SIG-M5 (cell line): ENCODE measurements at places on chromosomes 6 and 20.

DNA sequence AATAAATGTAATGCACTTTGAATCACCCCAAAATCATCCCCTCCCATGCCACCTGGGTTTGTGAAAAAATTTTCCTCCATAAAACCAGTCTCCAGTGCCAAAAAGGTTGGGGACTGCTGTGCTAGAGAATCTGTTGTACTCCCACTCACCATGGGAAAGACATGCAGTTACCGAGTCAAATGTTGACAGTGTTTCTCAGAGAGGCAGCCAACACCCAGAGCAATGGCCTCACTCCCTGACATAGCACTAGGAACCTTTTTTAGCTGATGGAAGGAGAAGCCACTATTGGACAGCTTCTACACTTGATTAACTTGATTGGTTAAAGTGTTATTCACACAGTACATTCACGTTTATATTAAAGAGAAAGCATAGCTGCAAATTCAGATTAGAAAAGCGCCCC is 59.8 kb upstream of the MANEA start:
- no peak for DNase-seq

DNA sequence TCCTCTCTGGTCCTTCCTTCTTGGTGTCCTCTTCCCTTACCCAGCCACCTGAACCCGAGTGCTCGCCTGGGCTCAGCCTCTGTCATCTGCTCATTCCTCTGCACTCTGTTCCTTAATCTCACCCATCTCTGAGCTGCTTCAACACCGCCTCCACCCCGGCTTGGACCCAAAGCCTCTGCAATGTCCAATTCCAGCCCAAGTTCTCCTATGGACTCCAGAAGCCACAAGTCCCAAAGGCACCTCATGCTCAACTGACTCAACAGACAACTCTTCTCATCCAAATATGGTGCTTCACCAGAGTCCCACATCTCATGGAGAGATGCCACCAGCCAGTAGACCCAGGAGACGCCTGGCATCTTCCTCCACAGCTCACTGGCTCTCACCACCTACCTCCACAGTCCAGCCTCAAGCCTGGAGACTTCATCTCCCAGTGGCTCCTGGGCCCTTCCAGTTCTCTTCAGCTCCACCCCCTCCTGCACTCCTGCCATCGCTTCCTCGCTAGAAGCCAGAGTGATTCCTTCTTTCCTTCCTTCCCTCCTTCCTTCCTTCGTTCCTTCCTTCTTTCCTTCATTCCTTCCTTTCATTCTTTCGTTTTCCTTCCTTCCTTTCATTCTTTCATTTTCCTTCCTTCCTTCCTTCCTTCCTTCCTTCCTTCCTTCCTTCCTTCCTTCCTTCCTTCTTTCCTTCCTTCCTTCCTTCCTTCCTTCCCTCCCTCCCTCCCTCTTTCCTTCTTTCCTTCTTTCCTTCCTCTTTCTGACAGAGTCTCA is 40.9 kb upstream of the NNAT start:
- no peak for DNase-seq

DNA sequence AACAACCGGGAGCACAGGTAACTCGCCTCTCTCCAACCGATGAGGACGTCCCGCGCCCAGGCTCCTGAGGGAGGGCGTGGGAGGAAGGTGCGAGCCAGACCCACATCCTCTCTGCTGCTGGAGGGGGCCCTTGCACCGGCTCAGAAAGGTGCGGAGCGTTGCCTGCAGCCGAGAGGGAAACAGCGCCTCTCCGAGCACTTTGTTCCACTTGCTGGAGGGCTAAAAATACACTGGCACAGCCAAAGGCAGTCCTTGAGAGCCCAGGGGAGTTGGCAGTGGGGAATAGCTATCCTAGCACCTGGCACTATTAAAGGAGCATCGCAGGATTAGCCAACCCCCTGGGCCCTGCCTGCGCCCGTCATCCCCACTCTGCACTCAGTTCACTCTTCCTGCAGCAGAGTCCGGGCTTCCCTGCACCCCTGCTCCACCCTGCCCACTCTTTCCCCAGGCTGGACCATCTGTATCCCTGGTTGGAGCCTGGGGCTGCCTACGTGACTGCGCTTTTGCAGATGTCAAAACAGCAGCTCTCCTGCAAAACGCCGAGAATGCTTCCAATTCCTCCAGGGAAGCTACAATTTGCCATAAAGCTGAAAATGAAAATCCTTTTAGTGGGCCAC is 108.9 kb downstream of the SNX5 start:
- no peak for DNase-seq

- DNase-seq, result peak; percentile 49
Observed at GRCh38 chr20:48787861-48788375, 39.9 kb downstream of the PREX1 start.

- DNase-seq, result no peak
Observed at GRCh38 chr20:51583499-51583898, 41.0 kb upstream of the NFATC2 start.

DNA sequence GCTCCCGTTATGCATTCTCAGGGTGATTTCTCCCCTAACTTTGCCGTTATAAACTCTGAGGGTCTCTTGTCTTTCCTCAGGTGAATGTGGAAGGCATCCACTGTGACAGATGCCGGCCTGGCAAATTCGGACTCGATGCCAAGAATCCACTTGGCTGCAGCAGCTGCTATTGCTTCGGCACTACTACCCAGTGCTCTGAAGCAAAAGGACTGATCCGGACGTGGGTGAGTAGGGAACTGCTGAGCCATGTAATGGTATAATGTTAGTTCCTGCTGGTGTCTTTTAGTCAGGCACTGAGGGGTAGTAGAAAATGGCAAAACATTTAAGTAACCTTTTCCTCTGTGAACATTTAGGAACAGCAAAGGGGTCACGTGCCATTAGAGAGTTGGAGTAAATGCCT is 395.4 kb downstream of the ARHGAP18 start:
- no peak for DNase-seq

DNA sequence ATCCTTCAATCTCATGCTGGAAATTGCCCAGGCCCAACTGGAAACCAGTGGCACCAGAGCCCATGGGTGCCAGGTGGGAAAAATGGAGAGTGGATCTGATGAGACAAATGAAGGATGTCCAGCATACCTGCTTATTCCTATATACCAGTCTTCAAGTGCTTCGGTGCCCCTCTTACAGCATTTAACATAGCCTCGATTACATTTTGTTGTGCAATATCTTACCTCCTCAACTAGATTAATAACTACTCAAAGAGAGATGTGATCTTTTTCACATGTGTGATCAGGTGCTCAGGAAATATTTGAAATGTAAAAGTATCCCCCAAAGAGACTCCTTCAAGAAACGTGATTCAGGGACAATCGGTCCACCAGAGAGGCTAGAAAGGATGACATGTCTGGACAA is 4.8 kb upstream of the ANKRD66 start:
- no peak for DNase-seq

DNA sequence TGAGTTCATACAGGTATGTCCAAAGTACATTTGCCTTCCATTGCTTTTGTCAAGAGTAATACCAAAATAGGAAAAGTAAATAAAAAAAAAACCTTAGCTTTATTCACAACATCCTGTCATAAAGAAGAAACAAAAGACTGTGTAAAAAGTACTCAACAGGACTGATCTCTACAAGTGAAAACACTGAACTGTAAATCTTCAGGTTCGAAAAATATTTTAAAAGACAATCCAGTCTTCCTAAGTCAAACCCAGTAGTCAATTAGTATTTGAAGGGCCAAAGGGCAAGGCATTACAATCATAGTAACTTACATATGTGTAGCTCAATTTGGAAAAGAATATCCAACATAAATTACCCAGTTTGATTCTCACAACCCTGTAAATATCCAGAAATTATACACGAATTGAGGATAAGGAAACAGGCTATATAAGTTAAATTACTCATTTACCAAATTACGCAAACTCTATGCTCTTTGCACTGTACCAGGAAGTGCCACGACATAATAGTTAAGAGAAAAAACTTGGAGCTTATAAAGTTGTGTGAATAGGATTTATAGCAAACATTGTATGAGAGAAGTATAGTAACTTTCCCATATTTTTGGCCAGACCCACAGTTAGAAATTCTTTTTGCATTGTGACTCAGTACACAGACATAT is 21.2 kb downstream of the PTPRK start:
- DNase-seq, result no peak

- DNase-seq, result no peak
Observed at GRCh38 chr6:30947231-30947630, 6.5 kb downstream of the MUCL3 start.

GRCh38 chr6:47126647-47127391 is 84.7 kb upstream of the ADGRF1 start:
- DNase-seq, result no peak

- peak; percentile 13 for DNase-seq
Observed at GRCh38 chr6:20173833-20174792, 38.2 kb downstream of the MBOAT1 start.

GRCh38 chr6:130717657-130718056 is 109.5 kb upstream of the SMLR1 start:
- no peak for DNase-seq

- no peak for DNase-seq
Observed at GRCh38 chr6:100880149-100880852, 828 bp downstream of the ASCC3 start.

DNA sequence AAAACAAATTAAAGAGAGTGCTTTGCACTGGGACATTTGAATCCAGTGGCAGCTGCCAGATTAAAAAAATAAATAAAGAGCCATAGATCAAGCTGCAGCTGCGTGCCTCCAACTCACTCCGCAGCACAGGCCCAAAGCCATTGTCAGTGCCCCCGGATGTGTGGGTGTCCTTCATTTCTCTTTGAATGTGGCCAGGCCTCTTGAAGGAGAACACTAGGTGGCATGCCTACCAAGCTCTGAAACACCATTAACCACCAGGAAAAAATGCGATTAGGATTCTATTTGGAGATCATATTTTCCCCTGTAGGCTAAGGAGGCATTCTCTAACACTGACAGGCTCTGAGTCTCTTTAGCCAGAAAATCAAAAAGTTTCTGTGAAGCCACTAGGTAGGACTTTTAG is 549.8 kb downstream of the PRKN start:
- DNase-seq, result no peak

- no peak for DNase-seq
Observed at GRCh38 chr6:158113802-158114201, 54.3 kb downstream of the SERAC1 start.

- no peak for DNase-seq
Observed at GRCh38 chr6:45791211-45792168, 224.2 kb downstream of the CLIC5 start.

GRCh38 chr6:101747160-101747559 is 353.7 kb downstream of the GRIK2 start:
- no peak for DNase-seq

DNA sequence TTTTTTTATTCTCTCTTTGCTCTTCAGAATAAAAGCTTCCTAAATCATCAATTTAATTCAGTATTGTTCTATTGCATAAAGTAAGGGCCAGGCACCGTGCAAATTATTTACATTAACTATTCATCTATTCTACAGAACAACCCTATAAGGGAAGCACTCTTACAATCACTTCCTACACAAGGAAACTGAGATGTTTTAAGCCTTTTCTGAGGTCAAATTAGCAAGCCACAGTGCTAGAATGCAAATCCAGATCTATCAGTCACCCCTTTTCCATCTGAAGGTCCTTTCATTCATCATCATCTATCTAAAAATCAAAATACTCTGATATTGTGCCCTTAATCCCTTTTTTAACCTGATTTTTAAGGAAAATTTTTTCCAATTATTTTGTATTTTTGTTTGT is 31.2 kb downstream of the FRK start:
- no peak for DNase-seq

GRCh38 chr6:113495521-113495920 is 361.6 kb upstream of the MARCKS start:
- DNase-seq, result no peak

GRCh38 chr6:81750681-81751387 is 1.6 kb downstream of the TENT5A start:
- no peak for DNase-seq

DNA sequence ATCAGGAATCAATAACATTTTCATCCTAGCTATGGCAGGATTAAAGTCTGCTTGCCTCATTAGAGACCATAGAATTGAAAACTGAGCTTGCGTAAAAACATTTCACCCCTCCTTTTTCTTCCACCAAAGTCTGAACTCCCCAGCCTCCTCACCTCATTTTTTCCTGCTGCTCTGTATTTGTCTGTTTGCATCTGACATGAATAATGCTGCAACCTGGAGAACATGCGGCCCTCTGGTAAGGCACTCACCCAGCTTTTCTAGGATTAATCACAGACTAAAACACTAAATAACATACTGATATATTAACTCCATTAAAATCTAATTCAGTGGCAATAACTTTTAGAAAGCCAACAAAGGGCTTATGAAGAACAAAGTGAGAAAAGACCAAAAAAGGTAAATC is 677.7 kb upstream of the NRSN1 start:
- no peak for DNase-seq

GRCh38 chr20:57320358-57320757 is 9.2 kb upstream of the SPO11 start:
- no peak for DNase-seq
